ENCODE measurements at places on chromosomes 7 and 10. TPM values are rescaled to one million over a fixed set of nuclear protein-coding genes. Genes with fewer than 3 reads are reported as not detected.
A peak's percentile ranks its signal among the peaks of the same experiment; 100 is the strongest.

DNA sequence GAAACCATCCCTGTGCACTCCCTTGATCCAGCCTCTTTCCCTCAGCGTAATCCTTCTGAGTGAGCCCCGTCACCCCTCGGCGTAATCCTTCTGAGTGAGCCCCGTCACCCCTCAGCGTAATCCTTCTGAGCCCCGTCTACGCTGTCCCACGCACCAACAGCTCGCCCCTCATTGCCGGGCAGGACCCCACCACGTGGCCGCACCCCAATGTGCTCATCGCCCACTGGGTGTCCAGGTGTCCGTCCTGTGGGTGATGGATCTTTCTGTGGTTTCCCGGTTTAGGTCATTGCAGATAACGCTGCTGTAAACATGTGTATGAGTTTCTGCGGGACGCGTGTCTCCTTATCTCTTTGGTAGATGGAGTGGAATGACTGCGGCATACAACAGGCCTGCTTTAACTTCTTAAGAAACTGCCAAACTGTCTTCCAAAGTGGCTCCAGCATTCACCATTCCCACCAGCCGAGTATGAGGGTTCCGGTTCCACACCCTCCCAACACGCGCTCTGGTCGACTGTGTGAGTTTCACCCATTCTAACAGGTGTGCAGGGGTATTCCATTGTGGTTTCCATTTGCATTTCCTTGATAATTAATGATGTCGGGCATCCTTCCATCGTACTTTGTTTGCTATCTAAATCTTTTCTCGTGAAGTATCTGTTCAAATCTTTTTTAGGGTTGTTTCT, 42.1 kb upstream of the NKX6-2 start:
- no peak for DNase-seq

DNA sequence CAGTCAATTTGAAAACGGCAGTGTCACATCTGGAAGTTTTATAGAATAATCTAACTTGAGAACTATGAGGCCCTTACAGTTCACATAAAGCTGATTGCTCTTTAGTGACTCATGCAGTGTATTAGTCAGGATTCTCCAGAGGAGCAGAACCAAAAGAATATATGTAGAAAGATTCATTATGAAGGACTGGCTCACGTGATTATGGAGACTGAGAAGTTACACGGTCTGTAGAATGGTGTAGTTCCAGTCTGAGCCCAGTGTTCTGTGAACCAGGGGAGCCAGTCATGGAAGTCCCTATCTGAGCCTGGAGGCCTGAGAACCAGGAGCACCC, 21.5 kb downstream of the RBM33 start:
- DNase-seq, result no peak

DNA sequence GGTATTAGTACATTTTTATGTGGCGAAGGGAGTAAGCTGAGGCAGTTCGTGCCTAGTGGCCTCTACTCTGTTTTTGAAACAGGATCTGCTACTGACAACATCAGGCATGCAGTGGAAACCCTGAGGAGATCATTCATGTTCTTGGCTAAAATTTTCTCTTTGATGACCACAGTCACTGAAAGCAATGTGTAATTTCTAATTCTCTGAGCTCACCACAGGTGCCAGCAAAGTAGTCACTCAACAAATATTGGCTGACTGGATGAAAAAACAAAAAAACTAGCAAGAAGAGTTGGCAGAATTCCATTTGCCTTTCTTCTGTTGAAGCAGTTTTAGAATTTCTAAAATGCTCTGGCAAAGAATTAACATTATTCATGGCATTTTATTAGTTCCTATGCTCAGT, 176.5 kb upstream of the KCTD7 start:
- no peak for DNase-seq

DNA sequence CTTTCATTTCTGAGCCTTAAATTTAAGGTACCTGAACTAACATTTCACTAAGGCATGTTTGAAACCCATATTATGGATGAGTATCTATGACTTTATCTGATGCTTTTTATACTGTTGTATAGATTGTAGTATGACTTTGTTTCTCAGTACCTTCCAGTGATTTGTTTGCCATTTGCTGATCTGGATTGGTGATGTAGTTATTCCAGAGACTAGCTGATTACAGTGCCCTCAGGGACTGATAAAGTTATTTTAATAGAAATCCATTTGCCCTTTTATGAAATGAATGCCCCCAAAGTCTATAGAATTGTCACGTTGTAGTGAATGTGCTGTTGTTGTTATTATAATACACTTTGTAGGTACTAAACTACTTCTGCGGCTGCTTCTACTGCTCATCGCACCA, 385.4 kb upstream of the LRGUK start:
- no peak for DNase-seq

GRCh38 chr10:126599949-126600682, 70.4 kb downstream of the C10orf90 start:
- no peak for DNase-seq

DNA sequence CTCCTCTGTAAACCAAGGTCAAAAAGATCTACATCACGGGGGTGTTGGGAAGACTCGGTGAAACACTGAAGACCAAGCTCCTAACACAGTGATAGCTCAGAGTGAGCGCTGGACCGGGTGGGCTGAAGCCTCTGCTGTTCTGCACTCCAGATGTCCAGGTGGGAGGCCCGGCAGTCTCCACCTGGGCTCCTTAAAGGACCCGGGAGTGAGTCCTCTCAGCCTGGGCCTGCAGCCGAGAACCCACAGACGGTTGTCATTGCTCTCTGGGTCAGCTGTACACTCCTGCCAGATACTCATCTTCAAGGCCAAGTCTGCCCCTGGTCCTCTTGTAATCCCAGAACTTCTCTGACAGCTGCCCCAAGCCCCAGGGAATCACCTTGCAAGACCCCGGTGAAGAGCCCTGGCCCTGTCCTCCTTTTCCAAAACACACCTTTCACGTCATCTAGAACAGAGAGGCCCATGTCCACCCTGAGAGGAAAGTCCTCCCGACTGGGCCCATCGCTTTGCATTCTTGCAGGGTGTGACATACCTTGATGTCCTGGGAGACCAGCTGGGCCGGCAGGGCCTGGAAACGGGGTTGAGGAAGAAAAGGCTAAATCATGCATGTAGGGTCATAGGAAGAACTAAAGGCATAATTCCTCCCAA, 43.7 kb downstream of the COL17A1 start:
- no peak for DNase-seq

DNA sequence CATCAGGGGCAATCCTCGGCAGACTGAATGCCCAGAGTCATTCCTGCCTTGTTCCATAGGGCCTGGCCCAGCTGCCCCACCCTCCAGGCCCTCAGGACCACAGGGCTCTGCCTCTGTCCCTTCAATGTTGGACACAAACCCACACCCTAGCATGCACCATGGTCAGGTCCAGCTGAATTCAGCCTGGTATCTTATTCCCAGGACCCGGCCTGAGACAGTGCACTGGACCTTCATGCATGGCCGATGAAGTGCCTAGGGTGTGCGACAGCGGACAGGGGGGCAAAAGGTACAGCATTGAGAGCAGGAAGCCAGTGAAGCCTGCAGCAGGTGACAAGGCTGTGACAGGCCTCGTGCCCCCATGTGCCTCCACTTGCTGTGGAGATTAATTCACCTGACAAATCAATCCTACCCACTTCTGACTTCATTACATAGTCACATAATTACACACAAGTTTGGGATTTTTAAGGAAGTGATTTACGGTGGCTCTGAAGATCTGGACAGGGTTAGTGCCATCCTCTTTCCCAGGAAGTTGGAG, 261.9 kb downstream of the GRID1 start:
- DNase-seq, result no peak

GRCh38 chr10:46106410-46107255, 60.6 kb upstream of the MSMB start:
- peak; percentile 44 for DNase-seq

DNA sequence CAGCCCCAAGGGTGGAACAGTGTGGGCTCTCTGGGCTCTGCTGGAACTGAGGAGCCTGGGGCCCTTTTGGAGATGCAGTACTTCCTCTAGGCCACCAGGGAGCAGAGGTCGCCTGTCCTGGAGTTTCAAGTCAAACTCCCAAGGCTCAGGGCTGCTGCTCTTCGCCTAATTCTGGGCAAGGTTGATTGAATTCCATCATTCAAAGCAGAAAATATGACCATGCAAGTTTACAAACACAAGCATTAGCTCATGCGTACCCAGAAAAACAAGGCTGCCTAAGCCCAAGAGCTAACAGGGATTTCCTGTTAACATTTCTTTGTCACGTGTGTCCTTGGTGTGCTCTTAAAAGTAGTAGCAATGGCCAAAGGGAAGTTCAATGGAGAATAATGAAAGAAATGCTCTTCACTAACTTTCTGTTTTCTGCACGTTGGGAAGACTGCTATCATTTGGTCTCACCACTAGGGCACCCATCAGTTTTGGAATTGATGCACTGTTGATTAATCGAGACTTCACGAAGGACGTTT, 20.1 kb downstream of the LDB3 start:
- DNase-seq, result no peak

DNA sequence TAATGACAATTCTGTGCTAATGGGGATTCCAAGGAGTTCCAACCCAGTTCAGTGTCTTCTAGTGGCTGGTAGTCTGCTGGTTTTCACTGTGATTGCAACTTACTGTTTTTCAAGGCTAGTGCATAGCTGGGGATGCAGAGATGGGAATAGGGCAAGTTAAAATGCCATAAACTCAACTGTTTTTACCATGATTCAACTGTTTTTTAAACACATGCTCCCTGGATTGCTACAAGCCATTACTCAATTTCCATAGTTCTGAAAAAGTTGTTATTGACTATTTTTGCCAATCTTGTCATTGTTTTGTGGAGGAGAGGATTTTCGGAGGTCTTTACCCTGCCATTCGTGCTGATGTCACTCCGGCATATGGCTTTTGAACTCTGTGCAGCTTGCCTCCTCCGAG, 245.3 kb downstream of the SUGCT start:
- no peak for DNase-seq

The C10orf88 gene
- polyA plus RNA-seq, result 22.0 TPM

The IFIT2 gene
- 9.8 TPM for polyA plus RNA-seq

The TMEM229A gene
- 0.17 TPM for polyA plus RNA-seq

The ODAD2 gene
- 0.97 TPM for polyA plus RNA-seq

The PTF1A gene
- polyA plus RNA-seq, result not detected

The GPR26 gene
- 0.01 TPM for polyA plus RNA-seq

The STEAP4 gene
- polyA plus RNA-seq, result 0.31 TPM
